ENCODE measurements at places on chromosomes 5 and 9.

- no peak for DNase-seq
Observed at GRCh38 chr9:97740848-97741821, 44.0 kb upstream of the XPA start.

GRCh38 chr5:77851176-77852067 is 75.3 kb upstream of the TBCA start:
- no peak for DNase-seq

GRCh38 chr5:141913560-141914198 is 10.0 kb upstream of the DELE1 start:
- DNase-seq: no peak

DNA sequence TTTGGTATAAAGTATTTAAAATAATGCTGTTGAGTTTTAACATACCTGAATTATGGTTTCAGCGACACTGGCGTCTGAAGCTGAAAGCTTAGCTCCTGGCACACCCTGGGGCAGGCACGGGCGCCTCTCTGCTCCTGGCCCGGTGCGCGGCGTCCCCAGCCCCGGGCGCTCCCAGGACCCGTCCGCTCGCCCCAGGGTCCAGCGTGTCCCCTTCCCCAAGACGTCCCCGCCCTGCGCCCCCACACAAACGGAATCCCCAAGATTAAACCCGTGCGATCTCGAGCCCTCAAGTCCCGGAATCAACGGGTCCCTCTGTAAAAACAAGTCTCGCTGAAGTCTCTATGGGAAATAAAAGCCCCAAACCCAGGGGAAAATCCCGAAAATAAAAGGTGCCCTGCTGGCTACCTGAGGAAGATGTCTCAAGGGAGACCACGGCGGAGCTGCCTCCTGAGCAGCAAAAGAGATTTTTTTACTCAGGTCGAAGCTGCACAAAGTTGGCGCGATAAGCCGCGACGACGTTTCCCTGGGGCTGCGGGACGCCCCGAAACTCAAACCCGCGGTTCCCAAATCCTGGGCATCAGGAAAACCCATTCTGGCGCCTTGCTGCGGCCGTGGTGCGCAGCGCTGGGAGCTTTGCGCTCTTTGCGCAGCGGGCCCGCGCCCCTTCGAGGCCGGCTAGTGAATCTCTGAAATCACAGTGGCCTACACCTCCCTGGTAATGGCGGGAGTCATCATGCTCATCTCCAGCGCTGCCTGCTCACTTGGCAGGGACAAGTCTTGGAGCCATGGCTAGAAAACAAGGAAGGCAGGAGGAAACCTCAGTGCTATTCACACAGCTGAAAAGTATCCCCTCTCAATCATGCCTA is 6.3 kb upstream of the IFNA8 start:
- no peak for DNase-seq

DNA sequence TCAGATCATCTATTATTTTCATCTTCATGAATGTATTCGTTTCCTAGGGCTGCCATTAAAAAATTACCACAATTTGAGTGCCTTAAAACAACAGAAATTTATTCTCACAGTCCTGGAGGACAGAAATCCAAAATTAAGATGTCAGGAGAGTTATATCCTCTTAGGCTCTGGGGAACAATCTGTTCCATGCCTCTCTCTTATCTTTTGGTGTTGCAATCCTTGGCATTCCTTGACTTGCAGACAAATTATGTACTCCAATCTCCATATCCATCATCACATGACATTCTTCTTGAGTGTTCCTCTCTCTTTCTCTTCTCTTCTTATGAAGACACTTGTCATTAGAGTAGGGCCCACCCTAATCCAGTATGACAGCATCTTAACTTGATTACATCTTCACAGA is 339.4 kb downstream of the EFNA5 start:
- DNase-seq: no peak

DNA sequence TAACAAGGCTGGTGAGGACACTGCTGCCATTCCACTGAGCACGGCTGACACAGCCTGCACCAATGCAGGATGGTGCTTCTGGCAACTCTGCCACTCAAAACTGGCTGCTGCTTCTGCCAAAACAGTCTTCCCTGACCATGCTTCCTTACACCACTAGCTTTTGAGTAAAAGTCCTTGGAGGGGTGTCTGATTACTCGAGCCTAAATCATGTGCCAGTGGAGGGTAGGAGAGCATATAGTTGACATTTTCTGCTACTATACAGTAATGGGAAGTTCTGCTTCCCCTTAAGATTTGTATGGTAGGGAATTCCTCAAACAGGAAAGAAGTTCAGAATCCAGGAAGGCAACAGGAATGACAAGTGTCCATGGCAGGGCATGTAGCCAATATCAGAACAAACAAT is 12.2 kb upstream of the PJA2 start:
- DNase-seq: no peak

DNA sequence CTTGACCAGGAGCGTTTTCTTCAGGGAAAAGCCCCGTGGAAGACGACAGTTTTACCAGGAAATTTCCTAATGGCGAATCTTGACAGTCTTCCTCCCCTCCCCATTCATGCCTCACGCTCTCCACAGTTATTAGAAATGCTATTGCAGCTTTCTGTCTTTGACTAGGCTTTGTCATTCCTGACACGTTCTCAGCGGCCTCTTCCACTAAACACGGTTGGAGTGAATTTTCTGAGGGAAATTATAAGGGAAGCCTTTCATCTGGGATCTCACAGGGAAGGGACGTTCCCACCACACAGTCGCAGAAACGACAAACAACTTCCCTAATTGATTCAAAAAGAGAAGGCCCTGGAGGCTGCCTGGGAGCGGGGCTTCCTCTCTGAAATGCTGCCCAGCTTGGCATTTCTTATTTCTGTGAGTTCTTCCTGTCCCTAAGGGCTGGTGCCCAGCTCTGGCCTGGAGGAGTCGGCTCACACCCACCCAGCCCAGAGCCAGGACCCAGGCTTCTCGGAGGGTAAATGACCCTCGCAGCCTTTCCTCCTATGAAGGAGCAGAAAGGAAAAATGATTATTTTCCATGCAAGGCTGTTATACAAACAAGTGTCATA is 57.1 kb upstream of the PPP1R26 start:
- no peak for DNase-seq
